ENCODE measurements at places on chromosomes 6 and 20. TPM values are rescaled to one million over a fixed set of nuclear protein-coding genes. Genes with fewer than 3 reads are reported as not detected.

CGA gene
- total RNA-seq: not detected

EYA4 gene
- 11.9 TPM for total RNA-seq

SAMD10 gene
- total RNA-seq: 0.54 TPM

SMPDL3A gene
- 9.7 TPM for total RNA-seq

DLL1 gene
- under 0.01 TPM for total RNA-seq

TFAP2B gene
- not detected for total RNA-seq

RAET1L gene
- total RNA-seq: not detected

DOK5 gene
- 4.2 TPM for total RNA-seq

ADAM33 gene
- total RNA-seq: under 0.01 TPM

POU5F1 gene
- not detected for total RNA-seq

DNA sequence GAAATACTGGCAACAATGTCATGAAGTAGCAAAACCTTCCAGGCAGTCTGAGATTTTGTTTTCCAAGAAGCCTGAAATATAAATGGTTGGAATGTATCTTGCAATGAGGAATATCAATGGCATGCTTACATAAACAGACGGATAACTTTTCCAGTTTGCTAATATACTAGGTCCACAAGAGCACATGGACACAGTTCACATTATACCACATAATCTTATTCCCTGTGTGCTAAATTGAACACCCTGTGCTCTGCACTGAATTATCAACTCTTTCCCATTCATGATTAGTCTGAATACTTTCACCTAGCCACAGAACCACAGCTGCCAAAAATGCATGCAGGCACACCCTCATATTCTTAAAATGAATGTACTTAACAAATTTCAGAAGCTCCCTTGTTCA, 274.3 kb downstream of the COL12A1 start:
- no peaks in the 10 kb centered on the region for H3K36me3 ChIP-seq
- H3K4me1 ChIP-seq: peaks cover 2% of the 10 kb centered on the region
- H3K27ac ChIP-seq: no peak overlapping the region
- no peak overlapping the region for H3K4me3 ChIP-seq

- peaks cover 4% of the 10 kb centered on the region for H3K4me1 ChIP-seq
- H3K36me3 ChIP-seq: no peaks in the 10 kb centered on the region
- peaks cover 16% of the 10 kb centered on the region for H3K27me3 ChIP-seq
- H3K27ac ChIP-seq: no peak overlapping the region
- no peak for DNase-seq
- H3K4me3 ChIP-seq: no peak overlapping the region
These were observed 3.7 kb upstream of the FUCA2 start for GRCh38 chr6:143515061-143515760.

DNA sequence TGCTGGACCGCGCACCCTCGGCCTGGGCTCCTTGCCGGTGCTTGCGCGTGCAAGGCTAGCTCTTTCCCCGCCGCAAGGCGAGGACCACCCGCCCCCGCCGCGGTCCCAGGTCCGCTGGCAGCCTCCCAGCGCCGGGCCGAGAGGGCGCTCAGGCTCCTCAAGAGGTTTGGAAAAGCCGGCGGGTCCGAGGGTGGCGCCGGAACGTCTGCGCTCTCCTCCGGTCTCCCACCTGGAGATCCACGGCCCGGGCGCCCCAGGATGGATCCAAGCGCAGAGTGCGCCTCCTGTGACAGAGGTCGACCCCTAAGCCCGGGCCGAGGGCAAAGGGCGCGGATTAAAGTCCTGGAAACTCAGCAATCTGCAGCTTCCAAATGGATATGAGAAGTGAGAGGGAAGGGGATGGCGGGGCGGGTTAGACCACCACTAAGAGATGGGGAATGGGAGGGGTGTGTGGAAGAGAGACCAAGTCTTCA, 575 bp upstream of the MICAL1 start:
- peaks cover 11% of the 10 kb centered on the region for H3K4me1 ChIP-seq
- H3K4me3 ChIP-seq: peak overlapping the region; percentile 98
- H3K27me3 ChIP-seq: no peaks in the 10 kb centered on the region
- peaks cover 21% of the 10 kb centered on the region for H3K36me3 ChIP-seq

- H3K4me1 ChIP-seq: no peaks in the 10 kb centered on the region
- H3K27ac ChIP-seq: no peak overlapping the region
- no peak for DNase-seq
- H3K4me3 ChIP-seq: no peak overlapping the region
- no peaks in the 10 kb centered on the region for H3K36me3 ChIP-seq
- no peaks in the 10 kb centered on the region for H3K27me3 ChIP-seq
These were observed 168.6 kb downstream of the ADGRG6 start for GRCh38 chr6:142470421-142470820.

DNA sequence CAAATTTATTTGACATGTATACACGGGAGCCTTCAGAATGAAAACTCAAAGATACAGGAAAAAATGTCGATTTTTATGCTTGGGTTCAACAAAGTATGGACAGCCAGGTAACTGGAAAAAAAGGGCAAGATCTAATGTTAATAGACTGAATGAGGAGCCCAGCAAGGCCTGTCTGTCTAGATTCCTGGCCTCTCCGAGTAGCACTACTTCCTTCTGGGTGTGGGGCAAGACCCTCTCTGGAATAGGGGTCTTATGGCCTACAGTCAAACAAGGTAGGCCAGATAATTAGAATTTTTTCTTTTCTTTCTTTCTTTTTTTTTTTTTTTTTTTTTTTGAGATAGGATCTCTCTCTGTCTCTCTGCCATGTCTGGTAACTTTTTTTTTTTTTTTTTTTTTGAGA, 113.4 kb upstream of the SHLD1 start:
- H3K4me3 ChIP-seq: no peak overlapping the region
- no peaks in the 10 kb centered on the region for H3K36me3 ChIP-seq
- H3K4me1 ChIP-seq: no peaks in the 10 kb centered on the region
- DNase-seq: no peak
- H3K27ac ChIP-seq: no peak overlapping the region

DNA sequence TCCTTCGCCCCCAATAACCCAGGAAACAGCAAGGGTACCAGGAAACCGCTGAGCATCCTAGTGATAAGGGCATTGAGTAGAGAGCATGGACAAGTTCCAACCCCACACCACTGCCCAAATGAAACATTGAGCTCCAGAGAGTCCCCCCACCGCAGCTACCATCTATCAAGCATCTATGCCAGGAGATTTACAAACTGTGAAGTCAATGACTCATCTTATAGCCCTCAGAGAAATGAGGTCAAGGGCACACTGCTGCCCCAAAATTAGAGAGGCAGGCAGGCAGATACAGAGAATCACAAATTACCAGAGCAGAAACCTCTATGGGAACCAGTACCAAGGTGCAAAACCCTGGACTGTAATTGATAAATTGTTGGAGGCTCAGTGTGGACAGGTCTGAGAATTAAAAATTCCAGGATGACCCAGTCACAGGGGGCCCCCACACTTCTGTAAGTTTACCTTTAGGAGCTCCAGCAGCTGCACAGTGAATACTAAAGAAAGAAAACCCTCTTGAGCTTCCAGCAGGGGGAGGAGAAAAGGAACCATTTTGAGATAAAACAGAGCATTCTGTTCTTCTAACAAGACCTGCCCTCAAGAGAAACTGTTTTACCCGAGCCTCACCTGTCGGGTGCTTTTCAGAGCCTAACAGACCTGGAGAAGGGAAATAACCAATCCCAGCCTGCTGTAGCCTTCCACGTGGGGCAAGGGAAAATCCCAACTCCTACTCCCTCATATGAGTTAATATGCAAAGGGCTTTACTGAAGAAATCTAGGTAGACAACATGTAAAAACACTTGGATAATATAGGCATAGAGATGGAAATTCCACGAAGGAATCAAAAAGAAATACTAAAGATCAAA, 118.0 kb upstream of the ARID1B start:
- H3K36me3 ChIP-seq: no peaks in the 10 kb centered on the region
- peaks cover 7% of the 10 kb centered on the region for H3K4me1 ChIP-seq
- H3K4me3 ChIP-seq: no peak overlapping the region

GRCh38 chr20:4813076-4813862, 91.6 kb downstream of the PRND start:
- peaks cover 6% of the 10 kb centered on the region for H3K4me1 ChIP-seq
- H3K27ac ChIP-seq: no peak overlapping the region
- H3K4me3 ChIP-seq: no peak overlapping the region
- no peaks in the 10 kb centered on the region for H3K27me3 ChIP-seq

DNA sequence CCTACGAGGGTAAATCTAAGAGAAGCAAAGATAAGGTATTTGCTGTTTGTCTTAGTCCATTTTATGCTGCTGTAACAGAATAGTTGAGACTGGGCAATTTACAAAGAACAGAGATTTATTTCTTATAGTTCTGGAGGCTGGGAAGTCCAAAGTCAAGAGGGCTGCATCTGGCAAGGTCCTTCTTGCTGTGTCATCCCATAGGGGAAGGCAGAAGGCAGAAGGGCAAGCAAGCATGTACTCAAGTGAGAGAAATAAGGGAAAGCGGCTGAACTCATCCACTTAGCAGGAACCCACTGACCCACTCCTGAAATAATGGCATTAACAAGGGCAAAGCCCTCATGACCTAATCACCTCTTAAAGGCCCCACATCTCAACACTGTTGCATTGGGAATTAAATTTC, 102.7 kb downstream of the AGPAT4 start:
- no peak for DNase-seq
- no peaks in the 10 kb centered on the region for H3K36me3 ChIP-seq
- peaks cover 9% of the 10 kb centered on the region for H3K4me1 ChIP-seq
- H3K27ac ChIP-seq: no peak overlapping the region
- H3K27me3 ChIP-seq: no peaks in the 10 kb centered on the region
- no peak overlapping the region for H3K4me3 ChIP-seq

- no peaks in the 10 kb centered on the region for H3K27me3 ChIP-seq
- H3K36me3 ChIP-seq: no peaks in the 10 kb centered on the region
- H3K4me1 ChIP-seq: no peaks in the 10 kb centered on the region
- H3K27ac ChIP-seq: no peak overlapping the region
- no peak for DNase-seq
These were observed 151.0 kb downstream of the SLC24A3 start for GRCh38 chr20:19363476-19363875.

DNA sequence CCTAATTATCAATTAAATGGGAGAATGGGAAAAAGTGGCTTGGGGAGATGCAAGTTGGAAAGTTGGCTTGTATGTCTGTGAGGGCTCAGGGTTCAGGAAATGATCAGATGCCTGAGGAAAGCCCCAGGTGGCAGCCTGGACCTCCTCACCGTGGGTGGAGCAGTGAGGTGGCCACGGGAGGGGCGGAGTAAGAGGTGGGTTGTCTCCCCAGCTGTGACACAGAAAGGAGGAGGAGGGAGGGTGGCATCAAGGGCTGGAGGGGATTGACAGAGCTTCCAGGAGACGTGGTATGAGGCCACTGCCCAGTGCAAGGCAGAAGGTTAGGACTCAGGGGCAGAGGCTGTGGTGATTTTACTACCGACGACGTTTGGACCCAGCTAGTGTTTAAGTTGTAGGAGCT, 672.2 kb downstream of the PRKN start:
- no peaks in the 10 kb centered on the region for H3K27me3 ChIP-seq
- H3K36me3 ChIP-seq: no peaks in the 10 kb centered on the region
- H3K4me1 ChIP-seq: no peaks in the 10 kb centered on the region
- no peak overlapping the region for H3K27ac ChIP-seq
- H3K4me3 ChIP-seq: no peak overlapping the region

DNA sequence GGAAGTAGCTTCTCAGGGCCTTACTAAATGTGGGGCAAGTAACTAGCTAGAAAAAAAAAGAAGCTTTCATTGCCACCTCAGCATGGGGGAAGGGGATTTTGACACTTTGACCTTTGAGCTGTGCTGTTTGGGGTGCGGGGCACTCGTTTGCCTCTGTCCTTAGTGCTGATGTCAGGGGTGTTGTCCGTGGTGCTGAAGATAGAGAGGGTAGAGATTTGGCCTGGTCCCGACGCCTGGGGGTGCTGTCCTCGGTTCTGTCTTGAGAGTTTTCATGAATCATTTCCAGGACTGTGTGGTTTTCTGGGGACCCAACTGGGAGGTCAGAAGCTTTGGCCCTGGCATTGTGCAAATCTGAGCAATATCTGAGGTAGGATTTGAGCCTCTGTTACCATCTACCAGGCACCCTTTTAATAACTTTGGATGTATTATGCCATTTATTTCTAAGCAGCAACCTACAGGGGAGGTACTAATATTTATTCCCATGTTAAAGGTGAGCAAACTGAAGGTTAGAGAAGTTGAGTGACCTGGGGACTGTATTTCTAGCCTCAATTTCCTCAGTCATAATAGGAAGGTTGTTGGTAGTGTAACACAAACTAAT, 78.0 kb downstream of the DLGAP4 start:
- H3K36me3 ChIP-seq: no peaks in the 10 kb centered on the region
- peak; percentile 24 for DNase-seq
- H3K4me3 ChIP-seq: no peak overlapping the region
- H3K27me3 ChIP-seq: peaks cover 9% of the 10 kb centered on the region

DNA sequence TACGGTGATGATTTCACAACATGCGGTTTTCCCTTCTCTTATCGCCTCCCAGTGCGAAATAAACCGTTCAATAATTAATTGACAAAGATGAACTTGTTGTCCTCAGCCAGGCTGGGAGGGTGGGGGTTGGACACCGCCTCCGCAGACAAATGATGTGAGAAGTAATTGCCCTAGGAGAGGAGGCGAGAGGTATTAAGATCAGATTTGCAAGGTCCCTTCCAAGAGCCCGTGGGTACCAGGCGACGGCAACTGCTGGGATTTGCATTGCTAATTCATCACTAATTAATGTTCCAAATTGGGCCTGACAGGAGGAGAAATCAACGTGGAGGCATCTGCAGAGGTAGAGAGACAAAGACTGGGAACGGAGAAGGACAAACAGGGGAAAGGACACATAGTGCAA, 90.2 kb upstream of the CCDC167 start:
- no peak overlapping the region for H3K27ac ChIP-seq
- H3K36me3 ChIP-seq: no peaks in the 10 kb centered on the region
- H3K4me1 ChIP-seq: no peaks in the 10 kb centered on the region
- no peak for DNase-seq

DNA sequence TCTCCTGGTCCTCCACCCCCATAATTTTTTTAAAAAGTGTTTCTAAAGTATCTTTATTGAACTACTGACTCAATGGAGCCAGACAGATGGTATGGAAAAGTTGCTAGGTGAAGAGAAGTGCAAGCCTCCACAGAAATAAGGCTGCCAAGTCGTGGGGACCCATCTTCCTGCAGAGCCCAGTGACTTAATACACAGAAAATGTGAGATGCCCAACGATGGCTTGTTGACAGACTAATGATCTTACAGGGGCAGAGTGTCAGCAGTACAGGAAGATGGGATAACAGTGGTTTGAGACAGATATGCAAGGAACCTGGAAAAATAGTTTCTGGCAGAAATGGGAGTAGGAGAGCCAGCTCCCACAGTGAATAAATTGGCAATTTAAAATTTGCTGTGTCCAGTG, 43.3 kb downstream of the FYN start:
- H3K27me3 ChIP-seq: no peaks in the 10 kb centered on the region
- H3K36me3 ChIP-seq: peaks cover 2% of the 10 kb centered on the region
- no peak overlapping the region for H3K4me3 ChIP-seq
- no peak for DNase-seq

DNA sequence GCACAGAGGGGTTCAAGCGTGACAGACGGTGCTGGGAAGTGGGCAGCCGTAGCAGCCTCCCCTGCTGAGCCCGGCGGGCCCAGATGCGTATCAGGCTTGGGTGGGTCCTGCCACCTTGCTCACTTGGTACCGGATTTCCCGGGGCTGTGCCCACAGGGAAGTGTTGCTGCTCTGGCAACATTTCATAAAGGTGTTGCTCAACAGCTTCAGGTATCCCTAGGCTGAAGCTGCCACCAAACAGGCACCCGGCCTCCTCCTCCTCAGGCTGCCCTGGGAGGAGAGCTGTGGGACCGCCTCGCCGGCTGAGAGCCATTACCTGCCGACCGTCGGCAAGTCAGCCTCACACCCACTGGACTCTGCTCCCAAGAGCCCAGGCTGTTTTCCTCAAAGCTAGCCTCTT, 11.5 kb downstream of the PSMG4 start:
- H3K4me1 ChIP-seq: peaks cover 7% of the 10 kb centered on the region
- H3K4me3 ChIP-seq: no peak overlapping the region
- no peak overlapping the region for H3K27ac ChIP-seq
- H3K36me3 ChIP-seq: peaks cover 29% of the 10 kb centered on the region
- DNase-seq: no peak

Data from IMR-90 (cell line).